Activated CD8-positive, alpha-beta memory T cell treated with anti-CD3 and anti-CD28 coated beads, Interleukin-2, amount 10 ng/mL, durations not matched to agents 7 days and 5 days (primary cell): ENCODE measurements at places on chromosomes 12 and 14.

DNA sequence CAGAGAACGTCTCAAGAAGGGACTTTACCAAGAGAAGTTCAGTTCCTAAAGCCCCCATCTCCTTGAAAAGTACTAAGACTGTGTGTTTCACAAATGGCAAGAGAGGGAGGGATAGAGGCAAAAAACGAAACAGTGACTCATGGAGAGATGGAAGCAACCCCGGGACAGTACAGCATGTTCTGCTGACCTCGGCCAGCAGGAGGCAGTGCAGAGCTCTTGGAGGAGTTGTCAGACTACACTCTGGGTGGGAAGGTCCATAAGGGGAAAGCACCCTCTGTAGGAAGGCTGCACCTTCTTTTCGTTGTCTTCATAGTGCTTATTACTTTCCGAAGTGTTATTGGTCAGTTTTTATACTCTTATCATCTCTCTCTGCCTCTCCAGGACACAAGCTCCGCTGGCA lies 525.2 kb upstream of the CCDC196 start:
- no peak overlapping the region for H3K4me3 ChIP-seq
- peak; percentile 79 for DNase-seq
- H3K4me1 ChIP-seq = peaks cover 26% of the 10 kb centered on the region
- no peaks in the 10 kb centered on the region for H3K36me3 ChIP-seq
- peak overlapping the region; percentile 25 for H3K27ac ChIP-seq

- H3K27me3 ChIP-seq = no peaks in the 10 kb centered on the region
- H3K36me3 ChIP-seq = peaks cover 12% of the 10 kb centered on the region
- no peak overlapping the region for H3K4me3 ChIP-seq
- no peak for DNase-seq
- no peak overlapping the region for H3K27ac ChIP-seq
Observed at GRCh38 chr14:91674911-91675310, 57.0 kb downstream of the CATSPERB start.

DNA sequence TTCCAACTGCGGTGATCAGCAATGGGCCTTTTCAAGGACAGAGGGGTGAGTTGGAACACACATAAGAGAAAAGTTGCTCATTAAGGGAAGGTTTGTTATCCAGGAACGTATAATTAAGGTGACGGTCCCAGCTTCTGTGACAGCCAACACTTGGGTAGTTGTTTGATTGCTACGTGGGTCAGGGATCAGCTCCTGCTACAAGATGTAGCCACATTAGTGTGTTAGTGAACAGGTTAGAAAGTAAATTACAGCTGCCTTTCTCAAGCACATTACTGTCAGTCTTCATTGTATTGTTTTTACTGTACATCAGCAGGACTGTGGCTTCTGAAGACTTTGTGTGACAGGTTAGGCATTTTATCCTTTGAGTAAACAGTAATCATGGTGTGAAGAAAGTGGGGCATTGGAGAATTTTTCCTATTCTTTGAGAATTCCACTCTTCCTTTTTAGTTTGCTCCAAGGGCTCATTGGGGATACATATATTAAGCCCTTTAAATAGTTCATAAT lies 230.5 kb downstream of the EGLN3 start:
- no peaks in the 10 kb centered on the region for H3K36me3 ChIP-seq
- H3K4me3 ChIP-seq = no peak overlapping the region
- no peak for DNase-seq
- peaks cover 4% of the 10 kb centered on the region for H3K27me3 ChIP-seq

GRCh38 chr12:81086342-81086741 lies 8.5 kb downstream of the ACSS3 start:
- H3K27ac ChIP-seq = no peak overlapping the region
- H3K4me1 ChIP-seq = no peaks in the 10 kb centered on the region
- no peaks in the 10 kb centered on the region for H3K36me3 ChIP-seq

DNA sequence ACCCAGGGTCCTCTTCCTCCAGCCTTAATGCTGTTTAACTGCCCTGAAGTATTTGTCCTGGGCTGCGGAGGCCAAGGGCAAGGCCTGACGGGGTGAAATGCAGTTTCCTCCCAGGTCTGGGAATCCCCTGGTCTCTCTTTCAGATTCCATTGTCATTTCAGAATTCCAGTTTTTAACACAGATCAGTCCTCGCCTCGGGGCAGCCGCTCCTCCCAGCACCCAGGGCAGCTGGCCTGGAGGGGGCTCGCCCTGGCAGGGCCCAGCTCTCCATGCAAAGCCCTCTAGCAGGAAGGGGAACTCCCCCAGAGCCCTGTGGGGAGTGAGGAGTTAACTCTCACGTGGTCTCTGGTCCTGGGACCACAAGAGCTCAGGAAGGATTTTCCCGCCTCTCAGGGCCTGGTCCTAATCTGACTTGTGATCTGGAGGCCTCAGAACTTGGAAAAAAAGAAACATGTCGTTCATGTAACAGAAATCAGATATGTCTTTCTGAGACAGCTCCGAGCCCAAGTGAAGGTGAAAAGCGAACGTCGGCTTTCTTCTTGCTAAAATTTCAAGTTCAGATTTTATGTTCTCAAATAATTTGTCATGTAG lies 265.6 kb upstream of the SFSWAP start:
- peaks cover under 1% of the 10 kb centered on the region for H3K27me3 ChIP-seq
- no peak overlapping the region for H3K27ac ChIP-seq
- no peaks in the 10 kb centered on the region for H3K4me1 ChIP-seq
- H3K36me3 ChIP-seq = no peaks in the 10 kb centered on the region
- no peak for DNase-seq
- no peak overlapping the region for H3K4me3 ChIP-seq

GRCh38 chr12:6268484-6269157 lies 41.9 kb upstream of the PLEKHG6 start:
- no peaks in the 10 kb centered on the region for H3K36me3 ChIP-seq
- no peak overlapping the region for H3K27ac ChIP-seq
- peaks cover 6% of the 10 kb centered on the region for H3K4me1 ChIP-seq
- peaks cover 5% of the 10 kb centered on the region for H3K27me3 ChIP-seq
- no peak for DNase-seq

- no peak overlapping the region for H3K27ac ChIP-seq
- H3K36me3 ChIP-seq = no peaks in the 10 kb centered on the region
- no peak for DNase-seq
- H3K4me3 ChIP-seq = no peak overlapping the region
Observed at GRCh38 chr14:51484485-51484884, 167.2 kb upstream of the FRMD6 start.

GRCh38 chr14:69818758-69819191 lies 21.7 kb upstream of the SLC10A1 start:
- H3K4me3 ChIP-seq = no peak overlapping the region
- H3K27me3 ChIP-seq = peaks cover 8% of the 10 kb centered on the region
- H3K4me1 ChIP-seq = peaks cover 4% of the 10 kb centered on the region
- peak; percentile 63 for DNase-seq

- H3K27me3 ChIP-seq = peaks cover 47% of the 10 kb centered on the region
- no peak for DNase-seq
- H3K27ac ChIP-seq = no peak overlapping the region
Observed at GRCh38 chr12:66236969-66237368, 48.0 kb downstream of the IRAK3 start.

DNA sequence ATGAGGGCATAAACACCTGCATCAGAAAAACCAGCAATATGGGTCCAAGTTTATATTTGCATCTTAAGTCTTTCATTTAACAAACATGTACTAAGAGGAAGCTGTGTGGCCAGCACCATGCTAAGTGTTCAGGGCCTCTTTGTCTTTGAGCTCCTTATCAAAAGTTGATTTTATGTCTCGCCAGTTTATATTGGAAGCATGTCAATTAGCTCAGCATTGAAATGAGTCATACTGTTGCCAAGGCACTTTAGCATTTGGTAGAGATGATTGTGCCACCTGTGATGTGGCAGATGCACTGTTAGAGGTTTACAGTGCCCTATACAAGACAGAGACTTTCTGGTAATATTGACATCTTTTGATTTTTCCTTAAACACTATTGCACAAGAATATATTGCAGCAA lies 68.5 kb downstream of the BHLHE41 start:
- H3K4me3 ChIP-seq = no peak overlapping the region
- no peaks in the 10 kb centered on the region for H3K4me1 ChIP-seq
- H3K36me3 ChIP-seq = no peaks in the 10 kb centered on the region

- peaks cover 9% of the 10 kb centered on the region for H3K27me3 ChIP-seq
- H3K4me3 ChIP-seq = no peak overlapping the region
- no peak overlapping the region for H3K27ac ChIP-seq
- no peak for DNase-seq
Observed at GRCh38 chr12:27575762-27576118, 51.7 kb downstream of the PPFIBP1 start.

- no peaks in the 10 kb centered on the region for H3K36me3 ChIP-seq
- H3K27me3 ChIP-seq = peaks cover 13% of the 10 kb centered on the region
- H3K4me3 ChIP-seq = no peak overlapping the region
- no peak overlapping the region for H3K27ac ChIP-seq
- no peak for DNase-seq
- peaks cover 9% of the 10 kb centered on the region for H3K4me1 ChIP-seq
Observed at GRCh38 chr14:58752771-58753201, 115.0 kb downstream of the DACT1 start.

GRCh38 chr12:14960548-14961465 lies 594 bp downstream of the ARHGDIB start:
- peak; percentile 64 for DNase-seq
- peaks cover 52% of the 10 kb centered on the region for H3K4me1 ChIP-seq
- peak overlapping the region; percentile 100 for H3K27ac ChIP-seq
- H3K27me3 ChIP-seq = no peaks in the 10 kb centered on the region
- peaks cover 57% of the 10 kb centered on the region for H3K36me3 ChIP-seq

- H3K27ac ChIP-seq = no peak overlapping the region
- DNase-seq = no peak
- peaks cover 6% of the 10 kb centered on the region for H3K27me3 ChIP-seq
- no peak overlapping the region for H3K4me3 ChIP-seq
- H3K4me1 ChIP-seq = no peaks in the 10 kb centered on the region
- H3K36me3 ChIP-seq = no peaks in the 10 kb centered on the region
Observed at GRCh38 chr14:91519239-91520036, 9.3 kb upstream of the PPP4R3A start.

DNA sequence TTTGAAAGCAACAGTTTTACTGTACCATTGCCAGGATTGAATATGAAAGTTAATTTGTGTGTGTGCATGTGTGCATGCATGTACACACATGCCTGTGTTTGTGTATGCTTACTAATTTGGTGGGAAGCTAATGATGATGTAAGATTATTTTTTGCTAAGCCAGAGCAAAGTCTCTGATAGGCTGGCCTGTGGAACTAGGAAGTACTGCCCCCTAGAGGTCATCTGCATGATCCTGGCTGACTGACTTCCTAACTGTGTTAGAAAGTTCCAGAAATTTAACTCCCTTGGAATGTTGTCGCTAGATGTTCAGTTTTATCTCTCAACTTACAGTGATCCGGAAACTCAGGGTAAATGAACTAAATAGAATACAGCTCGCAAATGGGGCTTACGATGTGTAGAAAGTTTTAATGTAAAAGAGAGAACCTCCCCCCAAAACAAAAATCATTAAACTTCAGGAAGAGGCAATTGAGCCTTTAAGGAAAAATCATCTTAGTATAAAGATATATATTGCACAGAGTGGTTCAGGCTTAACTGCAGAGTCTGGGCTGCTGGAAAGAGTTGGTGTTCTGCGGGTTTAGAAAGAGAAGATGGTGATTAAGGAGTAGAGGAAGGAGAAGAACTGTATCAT lies 34.3 kb upstream of the SLC38A1 start:
- no peak overlapping the region for H3K27ac ChIP-seq
- DNase-seq = peak; percentile 51
- H3K36me3 ChIP-seq = peaks cover 1% of the 10 kb centered on the region
- H3K4me3 ChIP-seq = no peak overlapping the region

DNA sequence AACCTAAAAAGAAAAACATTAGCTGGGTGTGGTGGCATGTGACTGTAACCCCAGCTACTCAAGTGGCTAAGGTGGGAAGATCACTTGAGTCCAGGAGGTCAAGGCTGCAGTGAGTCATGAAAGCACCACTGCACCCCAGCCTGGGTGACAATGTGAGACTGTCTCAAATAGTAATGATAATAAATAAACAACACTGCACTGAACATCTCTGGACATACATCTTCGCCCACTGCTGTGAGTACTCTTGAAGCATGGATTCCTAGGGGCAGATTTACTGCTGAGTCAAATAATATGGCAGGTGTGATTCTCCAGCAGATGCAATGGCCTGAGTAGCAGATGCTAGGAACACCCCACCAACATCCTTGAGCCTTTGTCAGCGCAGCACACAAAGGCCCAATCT lies 23.6 kb downstream of the ABCB9 start:
- no peaks in the 10 kb centered on the region for H3K36me3 ChIP-seq
- DNase-seq = no peak
- H3K4me1 ChIP-seq = peaks cover 34% of the 10 kb centered on the region
- H3K4me3 ChIP-seq = no peak overlapping the region
- no peaks in the 10 kb centered on the region for H3K27me3 ChIP-seq

- H3K4me1 ChIP-seq = no peaks in the 10 kb centered on the region
- no peaks in the 10 kb centered on the region for H3K36me3 ChIP-seq
- peaks cover 4% of the 10 kb centered on the region for H3K27me3 ChIP-seq
- H3K4me3 ChIP-seq = no peak overlapping the region
- DNase-seq = no peak
Observed at GRCh38 chr12:3319723-3320492, 171.1 kb upstream of the PRMT8 start.

- H3K36me3 ChIP-seq = no peaks in the 10 kb centered on the region
- H3K27ac ChIP-seq = no peak overlapping the region
- H3K4me1 ChIP-seq = no peaks in the 10 kb centered on the region
- peaks cover 45% of the 10 kb centered on the region for H3K27me3 ChIP-seq
- H3K4me3 ChIP-seq = no peak overlapping the region
Observed at GRCh38 chr12:111181143-111181726, 187.7 kb downstream of the PHETA1 start.

DNA sequence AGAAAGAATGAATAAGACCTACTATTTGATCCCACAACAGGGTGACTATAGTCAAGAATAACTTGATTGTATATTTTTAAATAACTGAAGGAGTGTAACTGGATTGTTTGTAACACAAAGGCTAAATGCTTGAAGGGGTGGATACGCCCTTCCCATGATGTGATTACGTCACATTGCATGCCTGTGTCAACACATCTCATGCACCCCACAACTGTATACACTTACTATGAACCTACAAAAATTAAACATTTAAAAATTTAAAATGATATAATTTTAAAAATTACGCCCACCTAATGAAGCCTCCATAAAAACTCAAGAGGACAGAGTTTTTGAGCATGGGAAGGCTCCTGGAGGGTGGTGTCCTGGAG lies 94.5 kb downstream of the SCARB1 start:
- H3K4me1 ChIP-seq = peaks cover 25% of the 10 kb centered on the region
- H3K27me3 ChIP-seq = peaks cover 47% of the 10 kb centered on the region
- no peak overlapping the region for H3K4me3 ChIP-seq
- no peak for DNase-seq
- no peaks in the 10 kb centered on the region for H3K36me3 ChIP-seq
- H3K27ac ChIP-seq = no peak overlapping the region

DNA sequence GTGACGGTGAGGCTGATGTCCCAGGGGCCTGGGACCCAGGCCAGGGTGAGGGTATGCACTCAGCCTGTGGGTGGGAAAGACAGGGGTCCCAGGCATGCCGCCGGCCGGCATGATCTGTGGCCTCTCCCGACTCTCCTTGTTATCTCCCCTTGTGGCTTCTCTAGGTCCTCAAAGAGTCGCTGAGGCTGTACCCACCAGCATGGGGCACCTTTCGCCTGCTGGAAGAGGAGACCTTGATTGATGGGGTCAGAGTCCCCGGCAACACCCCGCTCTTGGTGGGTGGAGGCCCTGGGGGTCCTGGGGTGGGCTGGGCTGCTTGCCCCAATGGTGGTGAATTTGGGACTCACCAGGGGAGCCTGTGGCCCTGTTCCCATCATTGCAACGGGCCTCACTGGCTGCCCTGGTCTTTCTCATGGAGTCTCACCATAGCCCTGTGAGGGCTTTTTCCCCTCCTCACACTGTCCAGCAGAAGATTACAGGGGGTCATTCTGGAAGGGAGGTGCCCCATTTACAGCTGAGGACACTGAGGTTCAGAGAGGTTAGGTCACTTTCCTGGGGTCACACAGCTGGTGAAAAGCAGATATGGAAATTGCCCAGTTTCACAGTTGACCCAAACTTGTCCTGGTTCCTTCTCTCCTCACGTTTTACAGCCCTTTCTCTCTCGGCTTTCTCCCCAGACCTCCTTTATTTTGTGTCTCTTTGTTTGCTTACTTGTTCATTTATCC lies 37.9 kb downstream of the CYP46A1 start:
- H3K4me1 ChIP-seq = no peaks in the 10 kb centered on the region
- peaks cover 14% of the 10 kb centered on the region for H3K27me3 ChIP-seq
- H3K36me3 ChIP-seq = no peaks in the 10 kb centered on the region
- no peak overlapping the region for H3K4me3 ChIP-seq
